ENCODE measurements at places on chromosomes 5 and 9. TPM values are rescaled to one million over a fixed set of nuclear protein-coding genes. Genes with fewer than 3 reads are reported as not detected.
A peak's percentile ranks its signal among the peaks of the same experiment; 100 is the strongest.

DNA sequence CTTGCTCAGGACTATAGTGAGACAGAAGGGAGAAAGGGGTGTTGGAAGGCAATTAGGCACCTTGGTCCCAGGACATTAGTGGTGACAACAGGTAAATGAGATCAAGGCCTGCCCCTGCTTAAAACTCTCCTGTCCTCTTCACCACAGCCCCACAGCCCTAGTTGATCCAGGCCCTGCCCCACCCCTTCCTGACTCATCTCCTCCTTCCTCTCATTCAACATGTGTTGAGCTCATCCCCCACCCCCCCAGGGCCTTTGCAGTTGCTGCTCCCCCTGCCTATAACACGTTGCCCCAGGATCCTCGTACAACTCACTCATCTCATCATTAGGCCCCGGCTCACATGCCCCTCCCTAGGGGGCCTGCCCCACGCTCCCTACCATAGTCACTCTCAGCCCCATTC is 66.8 kb downstream of the TSPAN17 start:
- DNase-seq = no peak

- DNase-seq = no peak
Observed at GRCh38 chr5:139663207-139664085, 15.3 kb downstream of the CXXC5 start.

- DNase-seq = no peak
Observed at GRCh38 chr9:75087289-75087823, 599 bp downstream of the NMRK1 start.

The PLAC8L1 gene
- total RNA-seq = not detected

The C9orf153 gene
- total RNA-seq = 0.62 TPM

DNA sequence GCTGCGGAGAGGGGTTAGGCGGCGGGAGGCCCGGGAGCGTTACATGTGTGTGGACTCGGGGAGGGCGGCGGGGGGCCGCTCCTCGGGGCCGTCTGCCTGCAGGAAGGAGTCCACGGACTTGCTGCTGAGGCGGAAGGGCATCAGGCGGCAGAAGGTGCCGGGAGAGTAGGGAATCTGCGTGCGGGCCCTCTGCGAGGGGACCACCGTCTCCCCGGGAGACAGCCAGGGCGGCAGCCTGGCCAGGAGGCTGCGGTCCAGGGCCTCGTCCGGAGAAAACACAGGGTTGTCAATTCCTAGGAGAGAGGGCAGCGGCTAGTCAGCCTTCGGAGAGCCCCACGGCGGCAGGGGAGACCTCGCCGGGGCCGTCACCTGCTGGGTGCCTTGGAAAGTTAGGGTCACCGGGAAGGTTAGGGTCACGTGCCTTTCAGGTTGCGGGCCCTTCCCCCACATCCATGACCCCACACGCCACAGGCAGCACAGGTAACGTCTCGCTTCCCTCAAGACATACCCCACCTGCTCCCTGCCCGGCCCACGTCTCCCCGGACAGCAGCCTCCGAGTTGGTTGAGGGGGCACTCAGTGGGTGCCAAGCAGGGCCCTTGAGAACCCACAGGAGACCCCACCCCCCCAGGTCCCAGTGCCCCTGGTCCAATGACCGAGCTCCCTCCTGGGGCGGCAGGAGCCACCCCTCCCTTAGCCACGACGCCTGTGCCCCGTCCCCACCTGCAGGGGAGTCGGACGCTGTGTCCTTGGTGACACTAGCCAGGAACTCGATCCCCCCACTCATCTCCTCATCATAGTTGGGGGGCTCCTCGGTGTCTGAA is 32.1 kb downstream of the EXOC3 start:
- no peak for DNase-seq

DNA sequence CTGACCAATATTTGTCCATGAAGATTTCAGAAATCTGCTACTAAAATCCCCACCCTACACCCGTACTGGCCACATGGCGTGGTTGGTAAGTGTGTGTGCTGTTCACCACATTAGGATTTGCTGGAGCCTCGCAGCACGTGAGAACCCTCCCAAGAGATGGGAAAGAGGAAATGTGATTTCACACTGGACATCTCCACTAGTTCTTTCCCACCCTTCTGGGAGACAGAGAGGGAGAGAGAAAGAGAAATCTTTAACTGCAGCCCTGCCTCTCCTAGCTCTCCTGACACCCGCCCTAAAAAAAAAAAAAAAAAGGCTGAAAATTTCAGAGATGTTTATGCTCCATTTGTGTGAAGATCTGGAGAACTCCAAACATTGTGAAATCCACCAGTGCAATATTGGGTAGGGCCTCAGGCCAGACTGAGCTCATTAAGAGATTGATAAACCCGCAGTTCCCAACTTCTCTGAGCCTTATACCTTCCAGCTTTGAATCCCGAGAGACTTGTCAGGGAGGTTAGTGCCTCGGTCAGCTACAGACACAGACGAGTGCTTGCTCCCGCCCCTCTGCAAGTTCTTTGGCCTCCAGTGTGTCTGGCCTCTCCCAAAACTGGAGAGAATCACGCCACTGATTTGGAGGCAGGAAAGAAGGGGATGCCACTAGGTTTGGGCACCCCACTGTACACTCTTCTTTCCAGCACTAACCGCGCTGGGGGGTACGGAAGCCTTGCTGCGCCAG is 1.9 kb downstream of the SPRY4 start:
- DNase-seq = no peak

The ZNF608 gene
- 95.6 TPM for total RNA-seq

GRCh38 chr9:84140535-84141101 is 160.0 kb downstream of the RMI1 start:
- no peak for DNase-seq

The NFX1 gene
- 18.7 TPM for total RNA-seq

The EIF4E1B gene
- total RNA-seq = not detected

DNA sequence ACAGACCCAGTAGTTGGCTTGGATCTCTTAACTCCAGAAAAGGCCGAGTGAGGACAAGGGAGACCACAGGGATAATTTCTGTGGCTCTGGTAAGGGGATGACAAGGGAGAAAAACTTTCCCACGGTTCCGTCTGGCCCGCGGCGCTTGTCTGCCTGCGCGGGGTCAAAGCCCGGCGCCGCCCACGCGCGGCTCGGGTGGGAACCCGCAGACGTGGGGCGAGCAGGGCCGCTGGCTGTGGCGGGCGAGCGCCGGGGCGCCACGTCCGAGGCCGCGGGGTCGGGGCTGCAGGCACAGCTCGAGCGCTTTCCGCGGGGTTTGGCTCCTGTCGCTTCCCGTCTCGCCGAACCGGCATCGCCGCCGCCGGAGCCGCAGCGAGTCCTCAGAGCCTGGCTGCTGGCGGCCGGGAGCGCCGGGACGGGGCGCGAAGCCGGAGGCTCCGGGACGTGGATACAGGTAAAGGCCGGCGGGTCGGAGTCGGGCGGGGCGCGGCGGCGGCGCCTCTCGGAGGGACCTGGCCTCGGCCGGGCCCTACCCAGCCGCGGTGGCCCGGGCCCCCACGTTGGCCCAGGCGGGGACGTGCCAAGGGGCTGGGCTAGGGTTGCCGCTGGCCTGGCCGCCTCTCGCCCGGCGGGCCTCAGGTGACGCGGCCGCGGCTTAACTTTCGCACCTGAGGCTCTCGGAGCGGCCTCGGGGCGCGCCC is at the start of gene RNF180:
Gene RNF180, plus strand, starts transcription at position 344 of the 701 bp plus-strand sequence. CDS start 34,965 bp downstream, outside the sequence.
- peak; percentile 44 for DNase-seq

DNA sequence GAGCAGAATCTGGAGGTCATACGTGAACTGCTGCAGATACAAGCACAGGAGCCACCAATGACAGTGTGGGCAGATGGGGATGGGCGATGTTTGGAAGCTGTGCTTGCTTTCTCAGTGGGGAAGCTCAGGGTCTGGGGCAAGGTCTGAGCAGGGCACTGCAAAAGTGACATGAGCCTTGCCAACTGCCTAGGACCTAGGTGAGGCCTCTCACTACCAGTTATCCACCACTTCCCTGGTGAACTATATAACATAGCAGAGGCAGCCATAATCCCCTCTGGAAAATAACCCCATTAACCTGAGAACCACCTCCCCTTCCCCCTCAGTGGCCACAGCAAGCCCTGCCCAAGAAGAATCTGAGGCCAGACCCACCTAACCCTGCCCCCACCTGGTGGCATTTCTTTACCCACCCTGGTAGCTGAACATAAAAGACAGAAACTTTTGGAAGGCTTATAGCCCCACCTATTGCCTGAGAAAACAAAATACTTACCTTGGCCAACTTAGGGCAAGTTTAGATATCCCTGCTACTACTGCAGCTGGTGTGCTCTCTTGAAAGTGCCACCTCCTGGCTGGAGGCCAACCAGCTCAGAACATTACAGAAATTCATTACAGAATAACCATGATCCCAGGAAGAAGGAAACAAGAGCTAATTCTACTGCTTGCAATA is 18.8 kb upstream of the SPEF2 start:
- no peak for DNase-seq

DNA sequence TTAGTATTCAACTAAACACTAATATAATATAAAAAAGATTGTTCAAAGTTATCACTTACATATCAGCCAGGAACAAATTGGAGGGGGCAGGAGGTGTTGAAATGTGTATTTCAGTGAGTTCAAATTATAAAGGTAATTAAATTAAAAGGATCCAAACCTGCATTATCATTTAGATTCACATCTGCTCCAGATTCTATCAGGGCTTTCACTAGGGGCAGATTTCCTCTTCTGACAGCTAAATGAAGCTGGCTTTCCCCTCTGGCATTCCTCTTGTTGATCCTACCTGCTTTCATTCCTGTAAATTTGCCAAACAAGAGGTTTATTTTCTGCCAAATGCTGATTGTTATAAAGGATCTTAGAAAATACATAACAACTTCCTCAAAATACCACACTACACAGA is 86.3 kb upstream of the GCNT4 start:
- DNase-seq = no peak

The DDX4 gene
- not detected for total RNA-seq

GRCh38 chr9:12054235-12054634 is 639.0 kb upstream of the TYRP1 start:
- DNase-seq = no peak

- DNase-seq = no peak
Observed at GRCh38 chr5:93150311-93151012, 430.6 kb downstream of the NR2F1-AS1 start.

GRCh38 chr9:15079989-15080388 is 169.8 kb upstream of the FREM1 start:
- DNase-seq = no peak

GRCh38 chr5:90144625-90145327 is 264.8 kb downstream of the CETN3 start:
- no peak for DNase-seq

The SPINK7 gene
- total RNA-seq = not detected

- DNase-seq = no peak
Observed at GRCh38 chr9:3548648-3549047, 22.8 kb upstream of the RFX3 start.

DNA sequence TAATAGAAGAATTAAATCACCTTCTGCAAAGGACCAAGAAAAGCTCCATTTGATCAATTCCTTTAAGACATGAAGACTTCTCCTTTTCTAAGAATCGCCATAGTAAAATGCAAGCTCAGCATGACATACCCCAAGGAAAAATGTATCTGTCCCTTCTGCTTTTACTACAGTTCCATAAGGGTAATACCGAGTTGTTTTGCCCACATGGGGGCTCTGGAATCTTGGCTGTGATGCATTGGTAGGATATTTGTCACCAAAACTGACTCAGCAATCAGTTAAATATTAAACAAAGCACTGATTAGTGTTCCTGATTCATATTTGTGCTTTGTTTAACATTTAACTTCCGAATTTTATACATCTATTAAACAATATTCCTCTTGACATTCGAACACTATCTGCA is 24.3 kb upstream of the KCNIP1 start:
- no peak for DNase-seq

Data from occipital lobe (tissue), 3 donors.